ENCODE measurements at places on chromosomes 7 and 10.

DNA sequence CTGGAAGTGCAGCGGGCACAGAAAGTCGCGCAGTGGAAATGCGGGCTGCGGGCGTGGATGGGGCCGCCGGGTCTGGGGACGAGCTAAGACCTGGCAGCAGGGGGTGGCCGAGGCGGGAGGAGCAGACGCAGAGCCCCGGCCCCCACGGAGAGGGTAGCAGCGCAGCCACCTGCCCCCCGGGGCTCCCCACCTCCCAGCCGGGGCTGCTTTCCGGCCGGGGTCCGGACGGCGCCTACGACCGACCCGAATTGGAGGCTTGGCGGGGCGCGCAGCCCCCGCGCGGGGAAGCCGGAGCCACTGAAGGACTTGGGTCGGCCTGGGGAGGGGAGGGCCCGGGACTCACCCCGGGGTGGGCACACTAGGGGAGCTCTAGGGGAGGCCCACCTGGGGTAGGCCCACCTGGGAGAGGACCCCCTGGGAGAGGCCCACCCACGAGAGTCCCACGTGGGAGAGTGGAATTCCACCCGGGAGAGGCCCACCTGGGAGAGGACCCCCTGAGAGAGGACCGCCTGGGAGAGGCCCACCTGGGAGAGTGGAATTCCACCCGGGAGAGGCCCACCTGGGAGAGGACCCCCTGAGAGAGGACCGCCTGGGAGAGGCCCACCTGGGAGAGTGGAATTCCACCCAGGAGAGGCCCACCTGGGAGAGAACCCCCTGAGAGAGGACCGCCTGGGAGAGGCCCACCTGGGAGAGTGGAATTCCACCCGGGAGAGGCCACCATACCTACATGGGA, 854 bp upstream of the CFAP46 start:
- DNase-seq: no peak

DNA sequence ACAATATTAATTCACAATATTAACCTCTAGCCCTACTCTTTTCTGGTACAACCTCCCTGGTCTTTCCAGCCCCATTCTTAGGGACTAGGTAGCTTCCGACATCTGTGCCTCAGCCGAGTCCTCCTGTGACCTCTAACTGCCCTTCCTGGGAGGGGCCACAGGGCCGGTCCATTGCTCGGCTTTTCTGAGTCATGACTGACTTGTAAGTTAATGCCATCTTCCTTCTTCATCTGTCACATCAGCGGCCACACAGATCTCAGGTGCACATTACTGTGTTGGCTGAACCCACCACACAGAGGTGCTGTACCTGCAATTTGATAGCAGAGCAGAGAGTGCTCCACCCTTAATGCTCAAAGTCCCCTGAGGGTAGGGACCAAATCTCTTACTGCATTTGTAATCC, 4.1 kb upstream of the CPA4 start:
- no peak for DNase-seq

- no peak for DNase-seq
Observed at GRCh38 chr7:81937091-81937490, 167.2 kb upstream of the HGF start.

- no peak for DNase-seq
Observed at GRCh38 chr10:75910032-75910431, 478.6 kb downstream of the LRMDA start.

GRCh38 chr10:69568472-69569395, 4.5 kb downstream of the NEUROG3 start:
- no peak for DNase-seq

DNA sequence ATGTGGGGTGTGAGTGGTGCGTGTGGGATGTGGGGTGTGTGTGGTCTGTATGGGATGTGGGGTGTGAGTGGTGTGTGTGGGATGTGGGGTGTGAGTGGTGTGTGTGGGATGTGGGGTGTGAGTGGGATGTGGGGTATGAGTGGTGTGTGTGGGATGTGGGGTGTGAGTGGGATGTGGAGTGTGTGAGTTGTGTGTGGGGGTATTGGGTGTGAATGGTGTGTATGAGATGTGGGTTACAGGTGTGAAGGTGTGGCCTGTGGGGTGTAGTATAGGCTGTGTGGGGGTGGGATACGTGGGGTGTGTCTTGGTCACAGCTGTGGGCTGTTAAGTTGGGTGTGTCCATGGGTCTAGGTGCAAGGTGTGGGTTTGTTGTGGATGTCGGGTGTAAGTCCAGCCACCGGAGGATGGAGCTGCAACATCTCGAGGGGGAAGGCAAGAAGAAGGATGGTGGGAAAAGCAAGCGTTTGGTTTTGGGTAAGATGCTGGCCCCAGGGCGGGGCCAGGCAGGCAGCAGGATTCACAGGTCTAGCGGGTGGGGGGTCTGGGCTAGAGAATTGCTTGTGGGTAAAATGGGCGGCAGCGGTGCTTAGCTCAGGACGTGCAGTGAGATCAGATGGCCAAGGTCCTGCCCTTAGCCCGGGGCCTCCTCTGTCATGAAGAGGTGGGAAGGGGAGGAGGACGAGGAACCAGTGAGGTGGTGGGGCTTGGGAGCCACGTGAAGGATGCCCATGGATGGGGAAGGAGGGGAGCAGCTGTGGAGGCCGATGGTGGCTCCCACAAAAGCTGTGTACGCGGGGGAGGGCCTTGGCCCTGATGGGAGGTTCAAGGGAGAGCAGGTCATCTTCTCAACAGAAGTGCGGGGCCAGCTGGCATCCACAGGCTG, 60.1 kb downstream of the CFAP46 start:
- no peak for DNase-seq

DNA sequence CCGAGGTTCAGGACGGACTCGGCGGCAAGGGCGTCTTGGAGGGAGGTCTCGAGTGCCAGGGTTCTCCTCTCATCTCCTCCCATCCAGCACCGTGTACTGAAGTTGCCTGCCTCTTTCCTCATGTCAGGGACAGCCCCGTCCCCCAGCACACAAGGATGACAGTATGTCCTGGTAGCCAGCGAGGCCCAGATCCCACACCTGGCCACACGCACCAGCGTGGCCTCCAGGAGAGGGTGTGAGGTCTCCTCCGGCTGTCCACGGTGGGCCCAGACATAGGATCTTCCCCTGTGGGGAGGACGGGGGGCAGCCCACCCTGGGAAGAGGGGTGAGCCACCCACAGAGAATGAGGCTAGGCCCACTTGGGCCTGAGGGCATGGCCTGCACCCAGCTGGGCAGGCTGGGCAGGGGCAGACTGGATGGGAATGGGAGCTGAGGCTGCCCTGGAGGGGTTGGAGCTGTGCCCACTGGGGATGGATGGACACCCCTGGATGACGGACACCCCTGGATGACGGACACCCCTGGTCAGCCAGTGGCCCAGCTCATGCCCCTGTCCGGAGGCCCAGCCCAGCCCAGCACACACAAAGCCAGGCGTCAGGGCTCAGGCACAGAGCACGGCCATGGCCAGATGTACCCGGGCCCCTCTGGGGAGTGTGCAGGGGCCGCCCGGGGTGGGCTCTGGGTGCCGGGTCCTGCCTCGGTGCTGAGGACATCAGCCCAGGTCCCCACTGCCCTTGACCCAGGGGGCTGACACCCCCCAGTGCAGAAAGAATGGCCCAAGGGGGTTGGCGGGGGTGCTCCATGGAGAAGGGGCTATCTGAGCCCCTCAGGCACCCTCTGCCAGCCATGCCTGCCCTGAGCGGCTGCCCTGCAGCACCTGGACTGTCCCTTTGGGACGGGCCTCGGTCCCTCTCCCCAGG, 30.9 kb upstream of the CFAP46 start:
- no peak for DNase-seq

- no peak for DNase-seq
Observed at GRCh38 chr7:83532219-83532618, 116.7 kb downstream of the SEMA3E start.

DNA sequence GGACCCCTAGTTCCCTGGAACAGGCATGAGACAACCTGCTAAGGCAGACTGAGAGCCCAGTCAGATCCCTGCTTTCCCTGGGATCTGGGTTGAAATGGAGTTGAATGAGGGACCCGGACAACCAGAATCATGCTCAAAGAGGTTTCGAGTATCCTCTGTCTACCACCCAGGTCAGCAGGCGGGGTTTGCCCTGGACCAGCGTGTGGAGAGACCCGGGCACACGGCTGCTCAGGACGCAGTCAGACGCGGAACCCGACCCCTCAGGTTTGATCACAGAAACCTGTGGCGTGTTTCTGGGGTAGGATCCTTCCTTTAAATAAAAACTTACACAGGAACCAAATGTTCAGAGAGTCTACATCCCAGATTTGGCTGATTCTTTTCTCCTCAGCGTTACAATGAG, 330.6 kb downstream of the PTPRN2 start:
- no peak for DNase-seq

DNA sequence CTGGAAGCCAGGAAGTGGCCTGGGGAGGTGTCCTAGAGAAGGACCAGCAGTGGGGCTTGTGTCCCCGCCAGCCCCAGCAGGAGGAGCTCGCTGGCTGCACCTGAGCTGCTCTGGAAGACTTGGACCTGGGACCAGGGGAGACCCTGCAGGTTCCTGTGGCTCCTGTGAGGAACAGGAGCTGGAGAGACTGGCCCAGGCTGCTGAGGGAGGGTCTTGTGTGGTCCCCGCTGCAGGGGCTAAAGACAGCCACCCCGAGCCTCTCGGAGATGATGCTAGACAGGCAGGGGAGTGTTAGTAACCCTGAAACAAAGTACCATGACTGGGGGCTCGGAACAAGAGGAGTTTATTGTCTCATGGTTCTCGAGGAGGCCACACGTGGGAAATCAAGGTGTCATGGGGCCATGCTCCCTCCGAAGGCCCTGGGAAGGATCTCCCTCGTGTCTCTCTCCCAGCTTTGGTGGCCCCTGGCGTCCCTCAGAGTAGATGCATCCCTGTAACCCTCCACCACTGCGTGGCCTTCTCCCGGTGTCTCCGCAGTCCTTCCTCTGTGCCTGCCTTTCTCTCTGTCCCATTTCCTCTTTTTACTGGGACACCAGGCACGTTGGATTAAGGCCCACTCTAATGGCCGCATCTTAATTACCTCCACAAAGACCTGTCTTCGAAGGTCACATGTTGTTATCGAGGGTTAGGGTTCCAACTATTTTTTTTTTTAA, 348.4 kb downstream of the GLRX3 start:
- no peak for DNase-seq

- DNase-seq: no peak
Observed at GRCh38 chr10:6592080-6592479, 12.0 kb upstream of the PRKCQ start.

GRCh38 chr10:102298899-102299298, 53.6 kb downstream of the GBF1 start:
- no peak for DNase-seq

- no peak for DNase-seq
Observed at GRCh38 chr7:55022002-55022985, 3.5 kb downstream of the EGFR start.

DNA sequence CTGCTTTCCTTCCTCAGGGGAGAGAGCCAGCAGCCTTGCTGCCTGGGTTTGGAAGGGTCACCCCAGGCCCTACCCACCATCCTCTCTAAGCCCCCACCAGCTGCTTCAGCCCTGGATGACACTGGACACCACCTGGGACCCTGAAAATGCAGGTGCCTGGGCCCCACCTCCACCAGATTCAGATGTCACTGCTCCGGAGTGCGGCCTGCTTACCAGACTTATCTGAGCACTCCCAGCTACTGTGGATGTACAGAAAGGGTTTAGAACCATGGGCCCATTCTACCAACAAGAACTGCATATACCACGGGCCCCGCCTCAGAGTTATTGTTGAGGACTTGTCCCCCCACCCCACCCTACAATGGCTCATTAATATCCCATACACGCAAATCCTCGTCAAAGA, 172.3 kb downstream of the PTPRN2 start:
- no peak for DNase-seq

GRCh38 chr10:51786684-51787035, 87.3 kb upstream of the CSTF2T start:
- DNase-seq: no peak

GRCh38 chr10:110430340-110431273, 67.1 kb upstream of the DUSP5 start:
- DNase-seq: no peak

DNA sequence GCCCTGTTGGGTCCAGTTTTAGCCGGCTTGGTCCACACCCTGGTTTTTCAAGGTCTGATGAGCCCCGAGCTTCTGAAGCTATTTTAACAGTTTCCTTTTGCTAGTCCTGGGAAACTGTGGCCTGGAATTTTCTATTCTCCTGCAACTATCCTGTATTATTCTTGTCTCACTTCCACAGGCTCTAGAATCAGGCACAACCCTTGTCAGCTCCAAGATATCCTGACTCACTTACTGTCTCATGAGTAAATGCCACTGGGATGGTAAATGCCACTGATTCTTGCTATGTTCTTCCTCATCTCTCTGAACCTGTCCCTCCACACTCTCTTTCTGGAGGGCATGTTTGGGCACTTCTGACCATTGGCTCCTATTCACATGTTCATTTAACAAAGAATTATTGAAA, 611.5 kb upstream of the IGFBP3 start:
- DNase-seq: no peak

GRCh38 chr7:1209097-1209496, 23.6 kb upstream of the UNCX start:
- no peak for DNase-seq

DNA sequence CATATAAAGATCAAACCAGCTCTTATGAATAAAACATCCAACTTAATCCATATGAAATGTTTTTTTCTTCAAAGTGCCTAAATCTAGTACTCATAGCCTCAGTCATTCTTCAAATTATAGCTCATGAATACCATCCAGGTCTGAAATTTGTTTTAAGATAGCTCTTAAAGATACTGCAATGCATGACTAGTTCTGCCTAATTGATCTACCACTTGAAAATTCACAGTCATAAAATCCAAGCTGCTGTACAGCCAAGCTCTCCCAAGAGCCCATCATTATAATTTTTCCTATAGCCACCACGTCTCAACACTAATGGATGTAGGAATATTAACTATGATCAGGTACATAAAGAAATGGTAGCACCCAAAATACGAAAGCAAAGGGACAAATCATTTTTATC, 87.9 kb upstream of the RNF148 start:
- DNase-seq: no peak

- no peak for DNase-seq
Observed at GRCh38 chr7:103905997-103906396, 83.5 kb downstream of the RELN start.

DNA sequence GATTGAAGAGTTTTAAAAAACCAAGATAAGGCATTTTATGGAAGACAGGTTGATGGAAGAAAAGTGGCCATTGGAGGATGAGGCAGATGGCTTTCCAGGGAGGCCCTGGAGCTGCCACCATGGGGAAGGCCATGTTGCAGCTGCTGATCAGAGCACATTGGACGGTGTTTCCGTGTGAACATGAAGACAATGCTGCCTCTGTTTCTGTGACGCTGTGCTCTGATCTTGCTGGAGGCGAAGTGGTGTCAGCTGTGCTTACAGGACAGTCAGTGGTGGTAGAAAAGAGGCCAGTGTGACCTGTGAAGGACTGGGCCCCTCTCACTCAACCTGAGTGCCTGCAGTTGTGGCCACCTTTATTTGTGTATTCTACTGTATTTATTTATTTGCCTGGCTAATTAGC, 132.9 kb downstream of the FAM204A start:
- no peak for DNase-seq

- DNase-seq: no peak
Observed at GRCh38 chr7:45564485-45564884, 9.7 kb upstream of the ADCY1 start.

DNA sequence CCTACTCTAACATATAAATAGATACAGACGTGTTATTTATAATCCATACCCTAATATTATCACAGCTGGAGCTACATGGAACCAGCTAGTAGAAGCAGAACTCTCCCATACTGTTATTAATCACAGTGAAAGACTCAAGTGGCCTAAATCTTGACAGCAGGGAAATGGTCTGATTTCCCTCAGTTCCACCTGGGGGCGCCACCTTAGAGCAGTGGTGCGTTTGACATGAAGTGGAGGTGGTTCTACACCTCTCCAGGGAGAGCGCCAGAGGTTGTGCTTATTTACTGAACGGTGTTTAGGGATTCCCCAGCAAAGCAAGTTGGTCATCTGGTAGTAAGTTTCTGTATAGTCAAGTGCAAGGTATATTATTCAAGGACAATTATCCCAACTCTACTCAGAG, 17.6 kb downstream of the DNTT start:
- DNase-seq: no peak

Data from stimulated activated CD4-positive, alpha-beta T cell treated with anti-CD3 and anti-CD28 coated beads, Interleukin-12 subunit alpha, Interleukin-12 subunit beta, amount 100 ng/mL, for 48 hours (primary cell).